ENCODE measurements at places on chromosomes 1 and 21.
A peak's percentile ranks its signal among the peaks of the same experiment; 100 is the strongest.

- DNase-seq: peak; percentile 61
Observed at GRCh38 chr1:11838349-11839272, 9.0 kb downstream of the NPPA start.

GRCh38 chr1:13951793-13952751 is 252.1 kb downstream of the PRDM2 start:
- DNase-seq: no peak

DNA sequence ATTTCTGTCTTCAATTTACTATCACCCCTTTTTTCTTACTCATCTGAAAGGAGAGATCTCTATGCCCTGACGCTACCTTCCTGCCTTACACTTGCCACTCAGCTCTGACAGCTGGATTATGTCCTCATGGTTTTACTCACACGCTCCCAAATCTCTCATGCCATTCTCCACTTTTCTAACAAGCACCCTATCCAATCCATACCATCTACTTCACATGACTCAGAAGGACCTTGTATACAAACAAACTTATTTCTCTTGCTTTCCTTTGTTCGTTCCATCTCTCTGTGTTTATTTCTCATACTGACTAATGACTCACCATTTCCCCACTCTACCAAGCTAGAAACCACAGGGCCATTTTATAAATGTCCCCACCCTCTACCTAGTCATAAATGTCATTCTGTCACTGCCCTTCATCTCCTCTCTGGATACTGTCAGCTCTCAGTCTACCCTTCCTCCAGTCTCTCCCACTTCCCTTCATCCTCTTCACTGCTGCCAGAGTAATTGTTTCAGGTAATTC is 87.3 kb downstream of the USP24 start:
- peak; percentile 30 for DNase-seq

- no peak for DNase-seq
Observed at GRCh38 chr1:81920245-81920740, 119.6 kb downstream of the ADGRL2 start.

DNA sequence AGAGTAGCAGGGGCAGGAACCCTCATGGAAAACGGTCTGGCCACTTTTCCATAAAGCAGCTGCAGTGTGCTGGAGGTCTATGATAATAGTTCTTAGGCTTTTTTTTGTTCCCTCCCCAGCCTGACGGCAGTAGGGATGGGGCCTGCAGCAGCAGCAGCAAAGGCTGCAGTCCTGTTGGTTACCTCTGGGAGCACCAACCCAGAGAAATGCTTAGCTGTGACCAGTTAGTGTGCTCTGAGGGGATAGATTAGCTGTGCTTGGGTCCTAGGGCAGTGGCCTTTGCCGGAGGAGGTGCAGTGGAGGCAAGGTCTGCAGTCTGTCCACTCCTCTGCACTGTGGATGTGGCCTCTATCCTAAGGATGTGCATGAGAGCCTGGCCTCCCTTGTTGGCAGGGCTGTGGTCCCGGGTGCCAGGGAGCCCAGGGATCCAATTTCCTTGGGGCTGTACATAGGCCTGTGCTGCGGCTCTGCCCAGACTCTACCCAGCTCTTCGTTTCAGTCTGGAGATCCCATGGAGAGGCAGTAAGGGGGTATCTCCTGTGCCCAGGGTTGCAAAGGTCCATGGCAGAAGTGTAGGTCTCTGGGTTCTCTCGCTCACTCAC is 322.7 kb downstream of the PTBP2 start:
- no peak for DNase-seq

DNA sequence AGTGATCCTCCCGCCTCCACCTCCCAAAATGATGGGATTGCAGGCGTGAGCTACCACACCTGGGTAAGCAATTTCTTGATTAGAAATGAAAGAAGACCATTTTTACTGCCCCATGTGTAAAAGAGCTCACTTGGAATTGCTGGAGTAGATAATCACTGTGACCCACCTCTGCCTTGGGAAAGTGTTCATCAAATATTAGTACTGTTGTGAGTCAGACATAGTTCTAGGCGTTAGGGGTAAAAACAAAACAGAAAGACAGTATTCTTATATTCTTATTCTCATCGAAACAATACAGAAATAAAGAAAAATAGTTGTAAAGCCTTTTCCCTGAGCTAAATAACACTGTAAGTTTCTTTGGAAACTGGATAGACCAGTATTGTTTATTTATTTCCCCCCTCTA is 36.2 kb downstream of the CELF3 start:
- DNase-seq: no peak

- DNase-seq: no peak
Observed at GRCh38 chr1:15224259-15224869, 22.7 kb upstream of the FHAD1 start.

DNA sequence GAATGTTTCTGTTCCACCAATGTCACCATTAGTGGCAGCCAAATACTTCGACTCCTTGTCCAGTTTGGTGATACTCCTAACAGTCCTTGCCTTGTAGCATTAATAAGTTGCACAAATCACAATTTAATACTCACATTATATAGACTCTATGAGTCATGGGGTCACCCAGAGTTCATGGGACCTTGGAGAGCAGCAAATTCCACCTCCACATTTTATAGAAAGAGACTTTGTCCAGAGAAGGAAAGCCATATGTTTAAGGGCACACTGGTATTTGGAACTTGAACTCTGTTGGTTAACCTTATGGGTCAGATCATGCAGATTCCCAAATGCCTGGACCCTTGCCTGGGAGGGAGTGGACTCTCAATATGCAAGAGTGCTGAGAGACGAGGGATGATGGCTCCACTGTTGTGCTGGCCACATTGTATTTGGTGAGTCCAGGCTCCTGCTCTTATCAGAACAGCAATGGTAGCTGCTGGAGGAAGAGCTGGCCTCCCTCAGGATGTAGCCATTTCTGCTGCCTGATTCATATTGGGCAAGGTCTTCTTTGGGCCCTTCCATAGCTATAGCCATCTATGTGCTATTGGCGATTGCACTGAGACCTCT is 30.6 kb downstream of the DNAJC6 start:
- DNase-seq: no peak

- DNase-seq: no peak
Observed at GRCh38 chr1:237152506-237153335, 110.7 kb downstream of the RYR2 start.

GRCh38 chr21:39666681-39667315 is 54.1 kb downstream of the B3GALT5 start:
- no peak for DNase-seq

- DNase-seq: no peak
Observed at GRCh38 chr1:232968965-232969364, 18.6 kb downstream of the NTPCR start.

DNA sequence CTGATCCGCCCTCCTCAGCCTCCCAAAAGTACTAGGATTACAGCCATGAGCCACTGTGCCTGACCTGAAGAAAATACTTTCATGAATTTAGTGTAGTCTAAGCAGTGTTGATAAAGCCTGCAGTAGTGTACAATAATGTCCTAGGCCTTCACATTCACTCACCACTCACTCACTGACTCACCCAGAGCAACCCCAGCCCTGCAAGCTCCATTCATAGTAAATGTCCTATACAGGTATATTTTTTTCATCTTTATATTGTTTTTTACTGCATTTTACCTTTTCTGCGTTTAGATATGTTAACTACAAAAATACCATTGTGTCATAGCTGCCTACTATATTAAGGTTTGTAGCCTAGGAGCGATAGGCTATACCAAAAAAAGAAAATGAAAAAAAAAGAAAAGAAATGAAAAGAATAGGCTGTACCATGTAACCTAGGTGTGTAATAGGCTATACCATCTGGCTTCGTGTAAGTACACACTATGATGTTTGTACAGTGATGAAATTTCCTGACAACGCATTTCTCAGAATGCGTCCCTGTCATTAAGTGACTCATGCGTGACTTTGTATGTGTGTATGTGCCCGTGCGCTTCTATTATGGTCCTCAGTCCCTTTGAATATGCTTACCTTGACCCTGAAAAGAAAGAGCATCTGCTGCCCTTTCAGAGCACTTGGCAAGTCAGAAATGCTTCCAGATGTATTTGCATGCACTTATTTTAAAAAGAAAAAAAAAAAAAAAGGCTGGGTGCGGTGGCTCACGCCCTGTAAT is 9.2 kb upstream of the SLAMF8 start:
- DNase-seq: no peak

- DNase-seq: no peak
Observed at GRCh38 chr1:106954661-106955229, 101.7 kb upstream of the PRMT6 start.

DNA sequence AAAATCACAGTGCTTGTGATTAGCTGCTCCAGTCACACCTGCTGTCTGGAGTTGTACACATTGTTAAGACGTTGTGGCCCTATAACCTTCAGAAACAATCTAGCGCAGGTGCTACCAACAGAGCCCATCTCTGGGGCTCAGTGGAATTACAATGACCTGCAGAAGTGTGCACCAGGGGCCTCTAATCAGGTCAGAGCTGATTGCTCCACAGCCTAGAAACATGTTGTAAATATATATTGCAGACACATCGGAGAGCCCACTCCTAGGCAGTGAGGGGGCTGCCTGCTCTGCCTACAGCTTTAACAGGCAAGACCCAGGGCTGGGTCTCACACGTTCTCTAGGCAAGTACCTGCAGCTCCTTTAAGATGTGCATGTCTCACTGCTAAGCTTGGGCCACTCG is 302.0 kb downstream of the SIPA1L2 start:
- DNase-seq: no peak

- no peak for DNase-seq
Observed at GRCh38 chr1:72439036-72439435, 156.7 kb upstream of the NEGR1 start.

- no peak for DNase-seq
Observed at GRCh38 chr1:228198977-228199590, 8.8 kb upstream of the OBSCN start.

GRCh38 chr1:65449214-65449823 is 28.9 kb downstream of the LEPR start:
- no peak for DNase-seq

- no peak for DNase-seq
Observed at GRCh38 chr1:226446094-226446493, 38.2 kb upstream of the PARP1 start.

GRCh38 chr1:89557445-89557825 is 32.8 kb downstream of the LRRC8B start:
- DNase-seq: no peak

GRCh38 chr1:80066060-80066459 is 1059.5 kb upstream of the ADGRL4 start:
- no peak for DNase-seq

GRCh38 chr1:61028136-61028535 is 54.2 kb upstream of the NFIA start:
- no peak for DNase-seq

DNA sequence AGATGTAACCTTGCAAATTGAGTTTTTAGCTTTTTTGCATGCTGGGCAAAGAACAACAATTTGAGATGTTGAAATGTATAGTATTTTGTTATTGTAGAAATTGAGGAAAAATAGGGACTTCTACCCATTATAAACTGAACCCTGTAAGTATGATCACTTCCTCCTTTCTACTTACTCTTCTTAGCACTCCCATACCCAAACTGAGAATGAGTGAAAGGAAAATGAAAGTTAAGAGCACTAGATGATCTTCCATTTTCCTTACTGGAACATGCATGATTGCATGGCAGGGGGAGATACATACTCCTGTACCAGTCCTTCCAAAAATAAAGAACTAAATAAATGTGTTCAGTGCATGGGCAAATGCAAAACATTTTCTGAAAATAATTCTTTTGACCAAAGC is 107.4 kb upstream of the KIAA1614 start:
- no peak for DNase-seq

DNA sequence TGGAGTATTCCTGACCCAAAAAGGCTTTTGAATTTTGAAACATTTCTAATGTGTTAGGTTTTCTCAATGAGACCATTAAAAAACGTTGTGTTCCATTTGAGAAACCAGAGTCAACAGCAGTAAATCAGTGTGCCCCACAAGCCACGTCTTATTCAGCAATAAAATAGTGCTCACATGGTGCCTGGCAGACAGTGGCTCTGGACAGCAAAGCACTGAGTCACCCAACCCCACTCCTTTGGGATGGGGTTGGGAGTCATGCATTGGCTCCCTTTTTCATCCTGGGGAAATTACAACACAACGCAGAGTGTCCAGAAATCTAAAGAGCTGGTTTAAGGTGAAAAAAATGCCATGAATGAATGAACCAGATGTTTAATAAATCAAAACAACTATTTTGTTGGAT is 46.5 kb downstream of the KCNJ15 start:
- DNase-seq: no peak

- no peak for DNase-seq
Observed at GRCh38 chr1:109423498-109423897, 2.8 kb downstream of the PSMA5 start.

- DNase-seq: no peak
Observed at GRCh38 chr1:12034381-12034801, 15.1 kb downstream of the MIIP start.

DNA sequence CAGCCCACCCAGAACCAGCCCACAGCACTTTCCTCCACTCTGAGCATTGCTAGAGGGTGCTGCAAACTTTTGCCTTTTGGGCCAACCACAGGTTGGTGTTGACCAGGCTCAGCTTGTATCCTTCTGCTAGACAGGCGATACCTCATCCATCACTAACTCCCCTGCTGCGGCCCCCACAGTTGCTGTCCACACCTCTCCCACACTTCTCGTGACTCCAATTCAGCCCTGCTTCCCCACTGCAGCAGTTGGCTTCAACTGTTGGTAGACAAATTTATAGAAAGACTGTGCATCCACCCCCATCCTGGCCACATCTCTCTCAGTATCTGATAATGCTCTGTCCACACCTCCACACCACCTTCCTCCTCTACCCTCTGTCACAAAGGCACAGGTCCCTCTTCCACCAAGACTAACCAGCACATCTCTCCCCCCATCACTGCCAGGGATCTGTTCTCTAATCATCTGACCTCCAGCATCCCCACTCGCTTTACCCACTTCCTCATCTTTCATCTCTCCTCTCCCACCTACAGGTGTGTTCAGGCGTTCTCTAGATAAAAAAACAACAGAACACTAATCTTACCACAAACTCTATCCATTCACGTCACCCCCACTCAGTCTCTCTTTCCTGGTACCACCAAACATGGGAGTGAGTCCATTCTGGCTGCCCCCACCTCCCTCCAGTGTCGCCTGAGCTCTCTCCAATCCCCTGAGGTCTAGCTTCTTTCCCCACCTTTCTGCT is 15.8 kb upstream of the SLC25A44 start:
- no peak for DNase-seq

DNA sequence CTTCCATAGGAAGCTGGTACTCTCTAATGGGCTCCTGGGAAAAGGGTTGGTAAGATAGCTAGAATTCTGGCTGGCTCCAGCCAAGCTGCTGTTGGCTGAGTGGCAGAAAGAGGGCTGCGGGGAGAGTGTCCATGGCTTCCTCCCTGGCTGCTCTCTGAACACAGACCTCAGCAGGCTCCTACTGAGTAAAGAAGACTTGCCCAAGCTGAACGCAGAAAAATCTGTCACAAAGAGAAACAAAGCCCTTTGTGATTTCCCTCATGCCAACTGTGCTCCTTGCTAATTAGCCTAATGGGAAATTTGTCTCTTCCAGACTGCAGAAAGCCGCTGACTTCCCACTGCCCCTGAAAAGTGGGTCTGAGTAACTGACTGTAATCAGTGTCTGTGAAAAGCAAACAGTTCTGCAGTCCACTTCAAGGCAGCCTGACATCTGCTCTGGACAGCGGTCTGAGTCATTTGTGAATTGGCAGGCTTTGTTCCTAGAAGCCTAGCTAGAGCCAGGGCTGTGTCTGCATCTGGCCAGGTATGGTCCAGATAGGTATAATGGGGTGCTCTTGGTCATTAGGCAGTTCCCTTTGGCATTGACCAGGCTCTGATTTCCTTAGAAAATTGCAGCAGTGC is 282.8 kb downstream of the ZNF648 start:
- DNase-seq: no peak

Data from stimulated activated CD4-positive, alpha-beta T cell treated with anti-CD3 and anti-CD28 coated beads, Interleukin-12 subunit alpha, Interleukin-12 subunit beta, amount 100 ng/mL, for 48 hours (primary cell).